Heart left ventricle (tissue), 16 donors: ENCODE measurements at places on chromosomes 16 and 17. TPM values are rescaled to one million over a fixed set of nuclear protein-coding genes. Genes with fewer than 3 reads are reported as not detected.
A peak's percentile ranks its signal among the peaks of the same experiment; 100 is the strongest.

The PGP gene
- total RNA-seq, result 24.7 TPM

The GAST gene
- not detected for total RNA-seq

The RRAD gene
- 168 TPM for total RNA-seq

The TP53TG3B gene
- not detected for total RNA-seq

DNA sequence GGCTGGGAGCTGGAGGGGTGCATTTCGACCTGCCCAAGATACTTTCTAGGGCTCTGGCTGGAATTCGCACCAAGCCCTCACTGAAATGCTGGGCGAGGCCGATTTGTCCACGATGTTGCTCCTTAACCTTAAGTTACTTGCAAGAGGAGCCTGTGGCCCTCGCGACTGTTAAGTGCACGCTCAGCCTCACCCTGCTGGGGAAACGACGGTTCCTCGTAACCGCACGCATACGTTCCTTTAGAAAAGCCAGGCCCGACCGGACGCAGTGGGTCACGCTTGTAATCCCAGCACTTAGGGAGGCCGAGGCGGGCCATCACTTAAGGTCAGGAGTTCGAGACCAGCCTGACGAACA is 607 bp upstream of the NCOR1 start:
- DNase-seq, result no peak

- peak; percentile 91 for DNase-seq
Measured at GRCh38 chr17:48023400-48024148, 14.0 kb downstream of the COPZ2 start.

DNA sequence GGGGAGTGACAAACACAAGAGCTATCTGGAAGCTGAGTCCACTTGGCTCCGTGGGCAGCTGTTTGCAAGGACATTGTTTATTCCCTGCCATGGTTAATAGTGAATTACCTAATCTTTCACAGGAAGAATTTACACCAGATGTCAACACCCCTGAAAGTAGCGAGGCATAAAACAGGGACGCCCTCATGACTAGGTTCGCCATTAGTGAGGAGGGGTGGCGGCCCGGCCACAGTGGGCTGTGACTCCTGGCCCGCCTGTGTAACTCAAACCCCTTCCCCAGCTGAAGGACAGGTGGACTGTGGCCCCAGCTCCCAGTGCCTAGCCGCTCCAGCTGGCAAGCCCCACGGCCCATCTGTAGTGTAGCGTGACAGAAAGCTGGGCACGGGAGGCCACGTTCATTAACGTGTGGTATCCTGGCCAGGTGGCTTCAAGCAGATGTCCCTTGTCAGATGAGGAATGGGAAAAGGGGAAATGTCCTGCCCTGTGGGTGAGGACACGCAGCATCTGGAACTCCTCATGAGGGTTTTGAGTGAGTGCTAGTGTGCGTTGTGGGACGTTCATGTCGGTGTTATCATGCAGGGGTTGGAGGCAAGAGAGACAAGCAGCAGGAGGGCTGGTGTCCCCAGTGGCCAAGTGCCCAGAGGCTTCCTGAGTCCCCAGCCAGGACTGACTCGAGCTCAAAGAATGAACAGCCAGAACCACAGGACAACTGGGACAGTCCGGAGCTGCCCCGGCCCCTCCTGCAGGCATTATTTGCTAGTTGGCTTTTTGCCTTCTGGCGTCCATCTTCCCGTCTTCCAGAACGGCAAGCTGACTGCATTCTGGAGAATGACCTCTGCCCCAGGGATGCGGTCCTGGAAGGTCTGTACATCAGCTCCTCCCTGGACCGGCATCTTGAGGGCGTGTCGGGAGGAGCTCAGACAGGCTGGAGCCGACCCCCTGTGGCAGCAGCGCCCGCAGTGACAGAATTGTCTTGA is 19.2 kb downstream of the KDM8 start:
- peak; percentile 60 for DNase-seq

GRCh38 chr17:28173801-28174200 is 131.3 kb downstream of the NLK start:
- DNase-seq, result no peak

- DNase-seq, result no peak
Measured at GRCh38 chr16:5951486-5951885, 853.9 kb upstream of the EEF2KMT start.

- no peak for DNase-seq
Measured at GRCh38 chr17:82937411-82938371, 97.9 kb upstream of the ZNF750 start.

- DNase-seq, result peak; percentile 90
Measured at GRCh38 chr17:49515196-49515770, 20.2 kb downstream of the NGFR start.

GRCh38 chr17:72691586-72691985 is 400.9 kb downstream of the SLC39A11 start:
- no peak for DNase-seq

DNA sequence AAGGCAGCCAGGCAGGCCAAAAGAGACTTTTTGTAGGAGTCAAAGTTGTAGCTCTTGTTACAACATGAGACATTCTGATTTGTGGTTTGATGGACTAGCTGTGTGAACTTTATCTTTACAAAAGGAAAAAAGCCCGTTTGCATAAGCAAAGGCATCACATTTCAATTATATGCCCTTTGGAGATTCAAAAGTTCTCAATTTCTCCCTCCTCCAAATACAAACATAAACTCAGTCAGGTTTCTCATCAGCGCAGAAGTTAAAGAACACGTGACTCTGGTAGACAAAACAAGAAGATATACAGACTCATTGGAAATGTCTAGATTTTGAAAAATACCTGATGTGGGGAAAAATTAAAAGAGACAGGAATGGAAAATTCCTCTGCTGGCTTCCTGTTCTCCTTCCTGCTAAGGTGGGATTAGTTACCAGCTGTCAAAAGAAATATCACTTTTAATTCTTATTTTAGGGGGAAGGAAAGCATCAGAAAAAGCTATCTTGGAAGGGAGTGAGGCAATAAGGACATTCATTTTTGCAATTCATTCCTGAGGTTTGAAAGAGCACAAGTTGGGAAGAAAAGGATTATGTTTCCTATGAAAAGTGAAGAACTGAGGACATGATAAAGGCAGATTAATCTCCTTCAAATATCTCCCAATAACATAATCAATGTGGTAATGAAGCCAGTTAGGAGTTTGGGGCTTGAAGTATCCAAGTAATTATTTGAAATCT is 4.6 kb upstream of the KCNJ16 start:
- no peak for DNase-seq

GRCh38 chr17:75913537-75914210 is 9.0 kb upstream of the MRPL38 start:
- DNase-seq, result no peak

DNA sequence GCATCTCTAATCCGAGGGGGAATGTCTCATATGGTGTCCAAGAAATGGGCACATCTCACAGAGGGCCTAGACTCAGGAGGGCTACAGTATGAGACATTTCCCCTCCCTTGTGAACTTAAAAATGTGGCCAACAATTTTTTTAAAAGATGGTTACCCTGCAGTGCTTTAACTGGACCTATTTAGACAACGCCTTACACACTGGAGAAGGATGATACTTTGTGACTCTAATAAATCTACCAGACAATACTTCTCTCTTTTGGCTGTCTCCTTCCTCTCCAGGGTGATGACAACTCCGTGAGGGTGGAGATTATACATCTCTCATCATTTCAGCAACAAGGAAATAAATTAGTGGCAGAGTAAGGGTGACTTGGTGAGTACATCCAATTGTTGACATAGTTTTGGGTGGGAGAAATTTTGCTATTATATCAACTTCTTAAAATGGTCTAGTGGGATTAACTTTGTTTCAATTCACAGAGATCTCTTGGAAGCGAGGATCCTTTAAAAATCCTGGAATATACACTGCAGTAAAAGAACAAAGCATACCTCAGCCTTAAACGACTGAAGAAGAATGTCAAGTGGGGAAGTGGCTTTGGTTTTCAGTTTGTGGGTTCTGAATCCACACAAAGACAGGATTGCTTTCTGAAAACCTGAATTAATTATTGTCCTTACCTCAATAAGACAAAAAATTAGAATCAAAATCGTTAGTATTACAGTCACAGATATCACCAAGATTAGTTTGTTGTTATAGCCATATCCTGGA is 89.8 kb downstream of the KPNA2 start:
- DNase-seq, result no peak

GRCh38 chr17:78707016-78707415 is 75.1 kb downstream of the CYTH1 start:
- no peak for DNase-seq

DNA sequence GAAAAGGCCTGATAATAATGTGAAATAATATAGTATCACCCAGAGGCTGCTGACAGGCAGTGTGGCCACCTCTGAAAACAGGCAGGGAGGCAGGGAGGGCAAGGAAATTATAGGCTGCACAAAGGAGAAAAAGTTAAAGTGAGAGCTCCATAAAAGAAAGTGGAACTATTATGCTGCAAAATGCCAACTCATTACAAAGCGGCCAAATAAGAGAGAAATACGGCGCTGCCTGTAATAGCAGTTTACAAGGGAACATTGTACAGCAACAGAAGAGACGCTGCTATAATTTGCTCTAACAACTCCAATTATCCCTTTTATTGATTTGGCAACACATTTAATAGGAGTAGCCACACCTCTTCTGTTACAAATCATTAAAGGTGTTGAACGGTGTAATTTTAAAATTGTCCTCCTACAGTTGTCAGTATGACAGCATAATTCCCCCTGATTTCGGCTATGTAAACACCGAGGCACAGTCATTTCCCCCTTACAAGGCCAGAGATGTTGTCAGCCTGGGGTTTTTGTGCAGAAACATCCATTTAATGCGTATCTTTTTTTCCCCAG is 120.3 kb downstream of the MRM1 start:
- no peak for DNase-seq

DNA sequence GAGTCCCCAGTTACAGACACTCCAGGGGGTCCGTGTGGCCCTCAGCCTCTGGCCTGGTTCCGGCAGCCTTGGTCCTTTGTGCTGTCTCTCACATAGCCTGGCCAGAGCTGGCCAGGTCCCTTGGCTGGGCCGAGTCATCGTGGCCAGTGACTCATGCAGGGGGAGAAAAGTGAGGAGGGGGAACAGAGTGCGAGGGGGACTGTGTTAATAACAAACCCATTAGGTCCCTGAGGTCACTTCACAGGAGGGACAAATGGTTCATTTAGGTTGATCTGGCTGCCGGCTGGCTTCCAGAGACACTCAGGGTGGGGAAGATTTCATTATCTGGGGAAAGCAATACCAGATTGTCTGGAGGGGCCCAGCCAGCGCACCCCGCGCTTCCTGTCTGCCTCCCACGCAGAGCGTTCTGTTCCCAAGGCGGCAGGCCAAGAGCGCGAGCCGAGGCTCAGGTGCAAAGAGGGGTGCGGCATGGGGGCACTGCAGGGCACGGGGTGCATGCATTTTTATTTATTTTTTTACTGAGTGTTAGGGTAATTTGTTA is 223.1 kb downstream of the SEC14L1 start:
- DNase-seq, result peak; percentile 73

- no peak for DNase-seq
Measured at GRCh38 chr17:17757956-17758845, 76.9 kb downstream of the RAI1 start.

DNA sequence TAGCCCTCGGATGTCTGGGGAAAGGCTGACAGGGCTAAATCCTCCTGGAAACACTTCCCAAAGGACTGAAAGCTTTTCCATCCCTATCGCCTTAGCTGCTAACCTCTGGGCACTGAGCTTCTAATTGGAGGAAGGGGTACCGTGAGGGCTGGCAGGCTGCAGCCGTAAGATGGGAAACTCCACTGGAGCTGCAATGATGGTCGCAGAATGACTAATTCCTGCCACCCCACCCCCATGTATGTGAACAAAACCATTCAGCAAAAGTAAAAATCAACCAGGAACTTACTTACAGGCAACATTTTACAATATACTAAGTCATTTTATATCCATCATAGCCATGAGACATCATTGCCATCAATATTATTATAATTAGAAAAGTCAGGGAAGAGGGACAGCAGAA is 133.3 kb downstream of the ABCC12 start:
- no peak for DNase-seq

- no peak for DNase-seq
Measured at GRCh38 chr17:33109336-33110072, 117.9 kb downstream of the SPACA3 start.

DNA sequence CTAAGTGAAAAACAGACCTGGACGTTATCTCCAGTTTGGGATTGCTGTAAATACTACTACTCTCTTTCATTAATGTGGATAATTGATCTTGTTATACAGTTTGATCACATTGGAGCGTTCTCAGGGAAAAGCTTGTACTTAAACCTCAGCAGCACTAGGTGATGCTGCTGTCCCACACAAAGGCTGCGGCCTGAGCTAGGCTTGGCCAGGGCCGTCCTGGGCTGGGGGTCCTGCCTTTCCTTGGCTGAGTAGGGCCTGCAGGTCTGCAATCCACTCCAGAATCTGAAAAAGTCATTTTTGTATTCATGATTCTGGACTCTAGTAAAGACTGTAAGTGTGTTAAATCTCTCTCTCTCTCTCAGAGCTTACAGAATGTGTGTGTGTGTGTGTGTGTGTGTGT is 23.7 kb upstream of the PMFBP1 start:
- DNase-seq, result no peak

DNA sequence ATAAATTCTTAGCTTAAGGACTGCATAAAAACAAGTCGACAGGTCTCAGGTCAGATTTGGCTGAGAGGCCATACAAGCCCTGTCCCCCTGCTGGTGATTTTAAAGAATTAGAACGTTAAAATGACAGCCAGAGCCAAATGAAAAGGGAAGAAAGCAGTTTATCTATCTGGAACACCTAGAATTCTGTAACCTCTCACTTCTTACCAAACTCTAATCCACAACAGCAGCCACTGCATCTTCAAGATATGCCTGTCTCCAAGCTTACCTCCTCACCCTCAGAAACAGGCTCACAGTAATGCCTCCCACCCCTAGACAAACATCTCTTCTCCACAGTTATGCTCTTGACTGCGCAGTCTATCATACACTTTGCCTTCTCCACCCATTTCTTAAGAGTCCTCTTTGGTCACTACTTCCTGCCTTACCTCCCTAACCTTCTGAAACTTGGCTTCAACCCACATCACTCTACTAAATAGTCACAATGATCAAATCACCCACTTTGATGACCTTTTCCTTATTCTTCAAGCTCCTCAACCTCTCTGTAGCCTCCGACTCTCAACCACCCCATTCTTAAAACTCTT is 14.2 kb downstream of the ANKFY1 start:
- no peak for DNase-seq

- no peak for DNase-seq
Measured at GRCh38 chr16:69478685-69479084, 54.3 kb downstream of the CYB5B start.

DNA sequence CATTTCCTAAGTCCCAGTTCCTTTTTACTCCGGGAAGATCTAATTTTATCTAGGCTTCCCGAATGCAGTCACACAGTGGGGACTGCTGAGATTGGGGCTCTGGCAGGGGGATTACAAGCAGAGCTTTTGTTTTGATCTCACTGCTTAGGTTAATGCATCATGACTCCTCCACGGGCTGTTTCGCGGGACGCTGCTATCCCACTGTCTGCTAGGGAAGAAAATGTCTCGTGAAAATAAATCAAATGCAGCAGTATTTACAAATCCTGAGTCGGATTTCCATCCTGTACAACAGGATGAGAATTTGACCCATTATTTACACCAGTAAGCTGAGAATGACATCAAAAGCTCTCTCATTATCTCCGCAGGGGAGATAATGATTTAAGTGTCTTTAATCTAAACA is 83.8 kb downstream of the CDH11 start:
- no peak for DNase-seq
